ENCODE measurements at places on chromosomes 11 and 22.

- no peak for DNase-seq
These were observed 40.5 kb upstream of the BIRC3 start for GRCh38 chr11:102276783-102277182.

DNA sequence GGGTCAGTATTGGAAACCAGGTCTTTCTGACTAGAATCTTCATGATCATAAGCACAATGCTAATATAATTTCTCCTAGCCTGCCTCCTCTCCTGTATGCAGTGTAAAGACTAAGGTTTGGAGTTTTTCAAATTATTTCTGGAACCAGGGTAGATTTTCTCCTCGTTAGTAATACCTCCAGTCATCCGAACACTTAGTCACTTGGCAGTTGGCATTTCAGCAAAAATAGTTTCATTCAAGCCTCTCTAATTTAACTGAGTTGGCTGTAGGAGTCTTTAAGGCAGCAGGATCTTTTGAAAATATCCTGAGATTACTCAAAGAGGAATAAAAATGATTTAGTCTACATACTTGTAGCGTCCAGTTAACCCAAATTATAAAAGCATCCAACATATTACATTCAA lies 6.3 kb downstream of the TYR start:
- no peak for DNase-seq

DNA sequence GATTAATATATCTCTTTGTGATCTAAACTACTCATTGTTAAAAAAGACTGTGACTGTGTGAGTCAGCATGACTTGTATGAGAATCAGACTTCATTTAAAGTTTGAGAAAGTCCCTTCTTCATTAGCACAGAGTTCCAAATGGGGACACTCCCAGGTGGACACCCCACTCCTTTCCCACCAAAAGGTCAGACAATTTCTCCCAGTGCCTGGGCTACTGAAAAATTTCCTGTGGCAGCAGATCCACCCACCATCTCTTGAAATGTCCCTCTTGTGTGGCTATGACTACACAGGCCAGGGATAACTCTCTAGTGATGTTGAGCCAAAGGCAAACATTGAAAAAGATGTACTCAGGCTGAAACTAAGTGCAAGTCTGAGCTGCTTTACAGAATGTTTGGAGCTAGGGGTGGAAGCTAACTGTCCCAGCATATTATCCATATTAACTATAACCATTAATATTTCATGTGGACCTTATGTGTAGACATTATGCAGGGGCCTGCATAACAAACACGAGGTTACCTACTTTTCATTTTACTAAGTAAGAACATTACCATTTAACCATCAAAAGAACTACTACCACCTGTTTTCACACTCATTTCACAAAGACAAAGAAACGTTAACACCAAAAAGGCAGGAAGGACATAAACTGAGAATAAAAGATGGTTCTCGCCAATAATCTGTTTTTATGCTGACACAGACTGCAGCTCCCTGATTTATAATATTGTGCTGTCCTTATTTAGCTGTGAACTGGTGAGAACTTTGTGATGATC lies 44.8 kb downstream of the MMP20 start:
- DNase-seq = no peak

- DNase-seq = no peak
These were observed 23.0 kb downstream of the AMPD3 start for GRCh38 chr11:10478066-10478465.

DNA sequence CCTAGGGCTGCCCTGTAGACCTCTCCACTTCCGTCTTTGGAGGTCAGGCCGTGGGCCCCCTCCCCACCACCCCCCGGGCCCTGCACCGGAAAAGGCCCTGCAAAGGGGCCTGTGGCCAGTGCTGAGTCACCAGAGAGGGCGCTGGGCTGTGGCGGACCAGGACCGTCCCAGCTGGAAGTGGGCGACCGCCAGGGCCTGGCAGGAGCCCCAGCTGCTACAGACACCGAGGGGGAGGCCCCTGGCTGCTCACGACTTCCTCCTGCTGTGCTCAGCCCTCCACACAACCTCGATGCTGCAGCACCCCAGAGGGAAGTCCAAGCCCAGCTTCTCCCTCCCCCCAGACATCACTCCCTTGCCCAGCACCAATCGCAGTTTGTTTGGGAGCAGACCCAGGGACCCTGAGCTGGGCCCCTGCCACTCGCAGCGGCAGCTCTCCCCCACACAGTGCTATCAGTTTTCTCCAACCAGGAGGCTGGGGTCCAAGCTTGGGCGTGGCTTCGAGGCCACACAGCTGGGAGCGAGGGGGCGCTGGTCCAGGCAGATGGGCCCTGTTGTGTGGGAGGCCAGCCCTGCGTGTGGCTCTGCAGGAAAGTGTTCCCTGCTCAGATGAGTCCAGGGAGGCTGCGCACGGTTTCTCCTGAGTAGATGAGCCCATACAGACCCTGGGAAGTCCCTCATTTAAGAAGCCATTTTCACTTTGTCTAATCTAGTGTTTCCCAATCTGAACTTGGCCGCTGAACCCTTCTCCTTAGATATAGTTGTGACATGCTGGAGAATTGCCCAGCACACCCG lies 5.6 kb upstream of the SH3BP1 start:
- DNase-seq = no peak

DNA sequence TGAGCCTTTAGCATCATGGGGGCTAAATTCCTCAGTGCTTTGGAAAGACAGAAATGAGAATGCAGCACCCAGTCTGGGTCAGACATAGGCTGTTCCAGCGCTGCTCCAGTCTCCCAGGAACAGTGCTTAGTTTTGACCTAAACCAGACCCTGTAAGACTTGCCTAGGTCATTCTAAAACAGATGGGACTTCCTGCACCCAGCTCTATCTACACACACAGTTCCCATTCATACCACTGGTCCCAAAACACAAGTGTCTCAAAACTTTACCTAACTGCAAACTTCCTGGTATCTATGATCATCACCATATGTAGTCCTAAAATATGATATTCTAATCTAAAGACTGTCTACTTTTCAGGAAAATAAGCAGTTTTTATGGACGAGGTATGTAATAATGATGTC lies 37.9 kb downstream of the PRCP start:
- DNase-seq = no peak

DNA sequence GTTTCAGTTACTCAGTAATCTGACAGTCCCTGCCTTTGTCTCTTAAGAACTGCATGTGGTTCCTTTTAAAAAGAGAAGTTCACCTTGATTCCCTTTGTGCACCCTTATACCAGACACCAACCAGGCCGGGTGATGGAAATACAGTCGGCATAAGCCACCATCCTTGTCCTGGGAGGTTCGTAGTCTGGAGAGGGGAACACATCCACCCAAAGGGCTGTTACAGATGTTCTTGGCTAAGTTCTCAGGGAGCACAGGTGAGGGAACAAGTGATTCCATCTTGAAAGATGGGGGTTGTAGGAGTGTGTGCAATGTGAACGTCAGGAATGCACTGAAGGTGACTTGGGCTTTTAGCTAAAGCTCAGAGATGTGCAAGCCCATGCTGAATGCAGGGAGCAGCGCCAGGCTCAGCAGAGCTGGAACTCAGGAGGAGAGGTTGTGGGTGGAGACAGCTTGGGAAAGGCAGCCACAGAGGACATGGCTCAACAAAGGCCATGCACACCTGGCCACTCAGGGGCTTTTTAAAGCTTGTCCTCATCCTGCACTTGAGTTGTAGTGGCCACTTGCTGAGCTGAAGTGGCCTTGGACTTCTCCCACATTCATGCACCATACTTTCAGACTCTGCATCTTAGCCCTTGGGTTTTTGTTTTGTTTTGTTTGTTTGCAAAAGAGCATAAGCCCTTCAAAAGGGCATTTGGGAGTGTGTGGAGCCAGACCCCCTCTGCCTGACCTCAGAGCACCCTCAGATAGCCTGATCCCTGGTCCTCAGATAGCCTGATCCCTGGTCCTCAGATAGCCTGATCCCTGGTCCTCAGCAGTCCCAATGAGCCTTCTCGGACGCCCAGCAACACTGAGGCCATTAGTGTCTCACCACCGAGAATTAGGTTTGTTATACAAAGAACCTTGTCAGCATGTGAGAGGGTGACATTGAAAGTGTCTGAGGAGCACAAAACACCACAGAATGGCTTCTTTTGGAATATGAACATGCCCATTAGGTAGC lies 12.7 kb upstream of the TMA7B start:
- DNase-seq = no peak

DNA sequence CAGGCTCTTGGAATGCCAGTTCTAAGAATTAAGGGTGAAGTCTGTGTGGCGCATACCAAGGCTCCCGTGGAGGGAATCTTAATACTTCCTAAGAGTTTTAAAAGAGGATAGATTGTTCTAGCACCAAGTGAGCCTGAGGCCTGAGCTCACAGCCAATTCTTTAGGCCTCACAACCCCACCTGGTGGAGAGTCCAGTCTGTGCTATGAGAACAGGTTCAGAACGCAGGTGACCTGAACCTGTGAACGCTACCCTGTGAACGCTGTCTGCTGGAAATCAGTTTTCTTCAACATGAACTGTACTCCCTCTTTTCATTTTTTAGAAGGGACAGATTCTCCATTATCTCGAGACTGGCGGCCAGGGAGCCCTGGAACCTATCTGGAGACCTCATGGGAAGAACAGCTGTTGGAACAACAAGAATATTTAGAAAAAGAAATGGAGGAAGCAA lies 43.2 kb upstream of the DLAT start:
- peak; percentile 73 for DNase-seq

- no peak for DNase-seq
These were observed 135.8 kb downstream of the SNX19 start for GRCh38 chr11:130780437-130780836.

GRCh38 chr11:1482581-1483444 lies 3.8 kb downstream of the MOB2 start:
- DNase-seq = no peak

DNA sequence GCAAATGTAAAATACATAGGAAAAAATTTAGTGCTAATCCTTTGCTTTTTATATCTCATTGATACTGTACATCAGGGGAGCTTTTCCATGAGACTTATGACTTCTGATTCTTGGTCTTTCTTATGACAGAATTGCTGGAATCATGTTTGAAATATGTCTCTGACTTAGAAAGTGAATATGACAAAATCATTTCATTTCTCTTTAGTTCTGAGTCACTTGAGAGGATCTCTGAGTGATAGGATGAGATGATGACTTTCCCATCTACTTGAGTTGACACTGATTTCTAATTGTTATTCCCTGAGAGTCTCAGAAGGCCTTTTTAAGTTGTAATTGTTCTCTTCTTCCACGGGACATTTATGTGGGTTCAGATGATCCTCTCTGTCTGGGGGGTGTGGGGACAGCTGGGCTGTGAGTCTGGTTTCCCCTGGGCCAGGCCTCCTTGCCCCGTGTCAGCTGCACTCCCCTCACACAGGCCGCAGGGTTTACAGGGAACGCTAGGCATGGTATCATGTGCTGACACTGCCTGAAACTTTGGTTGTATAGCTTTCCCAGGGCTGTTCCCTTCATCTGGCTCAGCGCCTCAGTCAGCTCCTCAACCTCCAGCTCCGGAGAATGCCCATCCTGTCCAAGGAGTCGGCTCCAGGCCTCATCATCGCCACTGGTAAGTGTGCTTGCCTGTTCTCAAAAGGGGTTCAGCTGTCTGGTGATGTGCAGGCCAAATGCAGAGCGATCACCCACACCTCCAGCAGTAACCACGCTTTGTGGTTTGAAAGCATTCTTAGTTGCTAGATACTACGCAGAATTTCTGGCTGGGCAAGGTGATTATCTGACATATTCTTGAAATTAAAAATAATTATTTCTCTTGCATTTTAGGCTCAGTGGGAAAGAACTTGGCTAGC lies 69.5 kb upstream of the SORL1-AS1 start:
- DNase-seq = no peak

- DNase-seq = no peak
These were observed 155.7 kb downstream of the NAV2 start for GRCh38 chr11:19868281-19868821.

DNA sequence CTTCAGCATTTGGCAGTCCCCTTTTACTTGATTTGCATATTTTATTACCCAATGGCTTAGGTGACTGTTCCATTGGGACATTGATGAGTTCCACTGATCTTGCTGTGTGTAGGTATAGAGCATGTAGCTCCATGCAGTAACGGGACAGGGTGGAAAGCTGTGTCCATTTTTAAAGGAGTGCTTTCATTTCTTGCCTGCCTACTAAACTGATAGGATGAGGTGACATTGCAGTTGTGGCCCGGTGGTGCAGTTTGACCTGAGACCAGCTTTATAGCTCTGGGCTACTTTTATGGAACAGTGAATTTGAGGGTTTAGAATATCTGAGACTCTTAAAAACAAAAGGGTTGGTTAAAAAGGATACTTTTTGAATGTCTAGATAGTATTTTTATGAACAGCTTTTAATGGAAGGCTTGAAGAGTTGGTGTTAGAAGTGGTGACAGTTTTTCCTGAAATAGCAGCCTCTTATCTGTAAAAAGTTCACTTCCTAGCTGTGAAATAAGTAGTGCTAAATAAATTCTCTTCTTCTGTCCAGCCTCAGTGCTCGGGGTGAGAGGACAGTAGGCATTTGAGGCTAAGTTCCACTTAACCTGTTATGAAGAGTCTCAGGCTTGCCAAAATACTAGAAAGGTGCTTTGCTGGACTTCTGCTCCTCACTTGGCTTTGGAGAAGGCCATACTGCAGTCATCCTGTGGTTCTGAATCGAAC lies 27.0 kb downstream of the NAT10 start:
- no peak for DNase-seq

DNA sequence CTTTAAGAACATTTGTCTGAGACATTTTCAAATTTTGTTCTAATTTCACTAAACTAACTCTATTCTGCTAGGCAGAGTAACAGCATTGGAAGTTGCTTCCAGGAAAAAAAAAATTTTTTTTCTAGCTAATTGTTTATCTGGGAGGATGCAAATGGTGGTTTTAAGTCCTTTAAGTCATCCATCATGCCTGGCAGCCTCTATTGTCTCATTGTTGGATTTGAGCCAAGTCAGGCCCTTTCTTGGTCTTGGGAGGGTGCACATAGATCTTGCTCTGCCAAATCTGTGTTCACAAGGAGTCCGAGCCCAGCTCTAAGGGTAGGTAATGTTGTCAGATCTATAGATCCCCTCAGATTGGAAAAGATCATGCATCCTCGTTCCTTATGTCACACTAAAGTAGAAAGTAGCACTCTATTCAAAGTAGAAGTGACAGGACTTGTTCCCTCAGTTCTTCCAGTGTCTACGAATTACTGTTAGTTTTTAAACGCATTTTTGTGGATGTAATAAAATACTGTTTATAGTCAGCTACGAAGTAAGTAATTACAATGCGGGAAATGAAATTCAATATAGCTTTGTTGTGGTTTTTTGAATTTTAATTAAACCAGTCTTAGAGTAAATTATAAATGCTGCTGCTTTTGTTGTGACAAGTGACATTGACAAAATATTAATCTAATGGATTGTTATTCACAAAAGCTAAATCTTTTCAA lies 166.0 kb upstream of the RASSF10 start:
- DNase-seq = peak; percentile 59

DNA sequence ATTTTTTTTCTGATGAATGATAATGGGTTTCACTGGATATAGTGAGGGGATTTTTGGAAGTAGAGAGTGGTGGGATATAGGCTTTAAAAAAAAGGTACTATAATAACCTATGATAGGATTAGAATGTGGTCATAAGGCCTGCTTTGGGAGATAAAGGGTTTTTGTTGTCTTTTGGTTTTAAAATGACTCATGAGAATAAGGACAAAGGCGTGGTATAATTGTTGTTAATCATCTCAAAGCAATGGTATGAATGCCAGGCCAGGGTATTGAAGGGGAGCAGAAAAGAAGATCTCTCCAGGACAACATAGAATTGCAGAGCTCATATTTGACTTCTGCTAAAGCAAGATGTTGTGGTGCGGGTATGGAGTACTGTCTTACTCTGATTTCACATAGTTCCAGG lies 579.4 kb downstream of the JRKL start:
- no peak for DNase-seq

GRCh38 chr22:49369726-49370626 lies 457.7 kb downstream of the BRD1 start:
- no peak for DNase-seq

Measured in D341Med (cell line).